ENCODE measurements at places on chromosomes 7 and 10. TPM values are rescaled to one million over a fixed set of nuclear protein-coding genes. Genes with fewer than 3 reads are reported as not detected.
A peak's percentile ranks its signal among the peaks of the same experiment; 100 is the strongest.

The WEE2 gene
- not detected for total RNA-seq

The CAMK2B gene
- total RNA-seq, result not detected

The AKR1C4 gene
- total RNA-seq, result not detected

The PRPS1L1 gene
- total RNA-seq, result not detected

- no peak for DNase-seq
Observed at GRCh38 chr7:106125417-106125816, 13.3 kb upstream of the SYPL1 start.

- DNase-seq, result peak; percentile 71
Observed at GRCh38 chr10:13234172-13234571, at the start of gene UCMA. Gene UCMA (minus strand): TSS chr10:13234374. CDS start chr10:13234258, 116 bp downstream.

GRCh38 chr10:84668186-84668763, 339.9 kb downstream of the CCSER2 start:
- DNase-seq, result no peak

DNA sequence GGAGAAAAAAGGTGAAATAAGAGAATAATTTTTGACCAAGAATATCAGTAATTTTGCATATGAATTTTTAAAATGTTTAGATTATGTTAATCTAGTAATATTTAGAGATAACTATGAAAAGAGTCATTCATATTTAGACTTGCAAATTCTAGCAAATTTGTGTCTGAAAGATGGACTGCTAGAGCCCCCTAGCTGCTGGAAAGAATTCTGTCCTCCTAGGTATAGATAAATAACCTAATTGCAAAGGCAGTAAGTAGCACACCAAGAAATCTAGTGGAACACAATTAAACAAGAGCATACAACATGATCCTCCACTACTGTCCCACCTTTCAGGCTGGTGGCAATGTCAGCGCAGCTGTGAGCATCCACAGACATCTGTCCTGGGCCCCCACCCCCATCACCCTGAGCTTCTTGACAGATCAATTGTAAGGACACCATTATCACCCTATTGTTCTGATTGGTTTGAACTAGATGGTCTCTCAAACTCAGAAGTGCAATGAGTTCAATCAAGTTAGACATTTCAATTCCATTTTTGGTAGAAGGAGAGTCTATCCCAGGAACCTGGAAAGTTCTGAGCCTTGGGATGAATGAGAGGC, 15.0 kb upstream of the GFRA1 start:
- peak; percentile 42 for DNase-seq

GRCh38 chr7:157669768-157670351, 333.1 kb downstream of the DNAJB6 start:
- DNase-seq, result peak; percentile 83

DNA sequence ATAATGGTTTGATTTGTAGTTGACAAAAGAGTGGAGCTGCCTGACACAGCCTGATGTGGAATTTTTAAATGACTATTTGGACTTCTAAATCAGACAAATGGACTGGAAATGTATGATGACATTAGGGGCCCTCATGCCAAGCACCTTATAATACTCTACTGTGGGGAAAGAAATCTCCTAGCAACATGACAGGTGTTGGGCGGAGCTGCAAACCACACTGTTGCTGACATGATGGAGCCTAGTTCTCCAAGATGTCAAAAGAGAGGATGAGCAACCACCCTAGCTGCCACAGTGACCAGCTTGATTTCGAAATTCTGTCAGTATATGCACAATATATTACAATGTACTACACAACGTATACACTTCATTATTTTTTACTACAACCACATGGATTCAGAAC, 65.8 kb downstream of the RHOBTB1 start:
- no peak for DNase-seq

DNA sequence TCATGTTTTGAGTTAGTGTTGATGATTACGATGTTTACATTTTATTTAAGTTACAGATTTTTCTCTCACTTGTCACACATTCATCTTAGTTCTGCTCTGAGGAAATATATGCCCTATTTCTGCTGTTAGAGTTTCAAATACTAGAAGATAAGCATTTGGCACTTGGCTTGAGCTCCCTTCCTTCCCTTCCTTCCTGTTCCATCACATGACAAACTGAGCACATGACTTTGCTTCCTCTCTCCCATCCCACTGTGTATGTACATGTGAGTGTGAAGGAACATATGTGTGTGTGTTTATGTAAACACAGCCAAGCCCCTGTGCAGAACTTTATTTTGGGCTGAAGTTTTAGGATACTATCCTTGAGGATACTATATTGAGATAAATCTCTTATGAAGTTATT, 795.9 kb upstream of the IGFBP3 start:
- no peak for DNase-seq

GRCh38 chr7:156107957-156108356, 295.7 kb upstream of the SHH start:
- DNase-seq, result no peak

DNA sequence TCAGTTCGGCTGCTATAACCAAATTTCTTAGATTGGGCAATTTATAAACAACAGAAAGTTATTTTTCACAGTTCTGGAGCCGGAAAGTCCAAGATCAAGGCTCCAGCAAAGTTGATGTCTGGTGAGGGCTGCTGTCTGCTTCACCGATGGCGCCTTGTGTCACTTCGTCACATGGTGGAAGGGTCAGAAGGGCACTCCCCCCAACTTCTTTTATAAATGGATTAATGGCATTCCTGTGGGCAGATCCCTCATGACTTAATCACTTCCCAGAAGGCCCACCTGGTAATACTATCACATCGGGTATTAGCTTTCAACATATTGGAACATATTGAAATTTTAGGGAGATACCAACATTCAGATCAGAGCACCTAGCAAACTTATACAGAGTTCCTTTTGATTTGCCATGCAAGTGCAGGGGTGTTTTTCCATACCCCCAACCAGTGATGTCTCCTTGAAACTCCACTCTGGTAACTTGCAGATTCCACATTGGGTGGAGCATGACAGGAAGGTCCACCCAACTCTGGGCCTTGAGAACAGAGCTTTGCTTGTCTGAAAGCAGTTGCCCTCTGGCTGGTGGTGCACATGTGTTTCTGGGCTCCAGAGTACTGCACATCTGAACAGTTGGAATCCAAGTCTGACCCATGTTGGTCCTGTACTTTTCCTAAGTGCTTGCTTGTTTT, 85.1 kb upstream of the KMT2E start:
- no peak for DNase-seq

DNA sequence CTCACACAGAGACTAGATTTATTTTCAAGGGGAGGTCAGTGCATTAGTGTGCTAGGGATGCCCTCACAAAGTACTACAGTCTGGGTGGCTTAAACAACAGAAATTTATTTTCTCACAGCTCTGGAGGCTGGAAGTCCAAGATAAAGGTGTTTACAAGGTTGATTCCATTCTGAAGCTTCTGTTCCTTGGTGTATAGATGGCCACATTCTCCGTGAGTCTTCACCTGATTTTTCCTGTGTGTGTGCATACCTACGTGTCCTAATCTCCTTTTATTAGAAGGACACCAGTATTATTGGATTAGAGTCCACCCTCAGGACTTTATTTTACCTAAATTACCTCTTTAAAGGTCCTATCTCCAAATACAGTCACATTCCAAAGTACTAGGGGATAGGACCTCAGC, 91.7 kb upstream of the FRMD4A start:
- DNase-seq, result no peak
